ENCODE measurements at places on chromosomes 16 and 17.

GRCh38 chr17:897970-898619, 81.5 kb downstream of the NXN start:
- no peaks in the 10 kb centered on the region for H3K27me3 ChIP-seq
- H3K4me3 ChIP-seq, result no peak overlapping the region
- no peaks in the 10 kb centered on the region for H3K4me1 ChIP-seq
- H3K36me3 ChIP-seq, result no peaks in the 10 kb centered on the region
- peak overlapping the region; percentile 61 for H3K27ac ChIP-seq

DNA sequence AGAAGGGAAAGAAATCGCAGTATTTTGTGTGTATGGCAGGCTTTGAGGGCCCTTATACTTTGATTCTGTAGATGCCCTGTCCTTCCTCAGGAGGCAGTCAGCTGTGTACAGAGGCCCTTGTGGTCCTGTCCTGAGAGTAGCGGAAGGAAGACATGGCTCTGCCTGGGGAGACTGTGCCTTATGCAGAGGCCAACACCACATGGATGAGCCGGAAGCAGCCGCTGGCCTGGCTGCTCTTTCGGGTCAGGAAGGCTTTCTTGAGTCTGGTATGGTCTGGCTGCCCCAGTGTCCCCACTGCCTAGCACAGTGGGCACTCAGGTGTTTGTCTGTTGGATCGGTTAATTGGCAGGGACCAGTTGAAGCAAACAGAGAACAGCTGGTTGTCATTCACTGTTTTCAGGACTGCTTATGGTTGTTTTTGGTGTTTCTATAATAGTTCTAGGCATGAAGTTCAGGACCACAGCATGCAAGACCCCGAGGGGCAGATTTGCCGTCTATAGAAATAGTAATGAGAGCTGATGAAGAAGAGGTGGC, 12.4 kb downstream of the USP10 start:
- DNase-seq, result no peak
- no peak overlapping the region for H3K27ac ChIP-seq
- H3K27me3 ChIP-seq, result no peaks in the 10 kb centered on the region

DNA sequence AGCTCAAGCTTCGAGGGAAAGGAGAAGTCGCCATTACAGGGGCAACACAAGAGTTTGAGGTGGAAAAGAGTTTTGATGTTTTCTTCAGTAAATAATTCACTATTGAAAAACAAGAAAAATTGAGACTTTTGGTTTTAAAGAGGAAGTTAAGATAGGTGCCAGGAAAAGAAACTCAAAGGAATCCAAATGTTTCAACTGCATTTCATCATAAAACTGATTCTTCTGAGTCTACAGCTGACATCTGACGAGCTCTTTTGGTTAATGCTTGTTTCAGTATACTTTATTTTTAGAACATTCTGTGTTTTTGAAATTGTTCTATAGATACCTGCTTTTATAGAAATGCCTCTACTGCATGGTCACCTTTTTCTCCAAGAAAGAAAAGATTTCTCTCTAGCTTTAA, 54.0 kb downstream of the ERN1 start:
- H3K27me3 ChIP-seq, result no peaks in the 10 kb centered on the region
- peaks cover 32% of the 10 kb centered on the region for H3K36me3 ChIP-seq
- no peaks in the 10 kb centered on the region for H3K4me1 ChIP-seq
- H3K4me3 ChIP-seq, result no peak overlapping the region
- H3K27ac ChIP-seq, result no peak overlapping the region

DNA sequence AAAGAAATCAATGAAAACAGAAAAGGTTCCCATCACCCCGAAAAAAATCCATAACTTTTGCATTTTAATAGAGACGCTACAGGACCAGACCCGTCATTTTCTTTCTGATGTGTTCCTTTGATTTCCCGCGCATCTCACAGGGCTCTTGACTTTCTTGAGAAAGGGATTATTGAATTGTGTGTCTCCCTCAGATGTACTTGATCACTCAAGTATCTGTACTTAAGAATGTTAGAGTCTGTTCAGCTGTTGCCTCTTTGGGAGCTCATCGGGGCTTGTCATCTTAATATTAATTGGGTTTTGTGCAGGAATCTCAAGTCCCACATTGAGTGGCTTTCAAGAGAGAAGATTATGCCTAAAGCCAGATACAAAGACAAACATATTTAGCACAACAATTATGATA, 606.4 kb upstream of the SALL1 start:
- H3K36me3 ChIP-seq, result no peaks in the 10 kb centered on the region
- H3K4me1 ChIP-seq, result peaks cover 10% of the 10 kb centered on the region
- DNase-seq, result no peak
- no peak overlapping the region for H3K4me3 ChIP-seq

GRCh38 chr16:85960486-85961046, 61.6 kb downstream of the IRF8 start:
- no peak overlapping the region for H3K4me3 ChIP-seq
- H3K27me3 ChIP-seq, result peaks cover 3% of the 10 kb centered on the region
- no peak overlapping the region for H3K27ac ChIP-seq
- no peak for DNase-seq
- H3K36me3 ChIP-seq, result no peaks in the 10 kb centered on the region

- no peaks in the 10 kb centered on the region for H3K4me1 ChIP-seq
- H3K36me3 ChIP-seq, result no peaks in the 10 kb centered on the region
- DNase-seq, result peak; percentile 91
- H3K27me3 ChIP-seq, result no peaks in the 10 kb centered on the region
- peak overlapping the region; percentile 92 for H3K27ac ChIP-seq
Measured at GRCh38 chr16:56625943-56626654, 518 bp downstream of the MT1E start.

DNA sequence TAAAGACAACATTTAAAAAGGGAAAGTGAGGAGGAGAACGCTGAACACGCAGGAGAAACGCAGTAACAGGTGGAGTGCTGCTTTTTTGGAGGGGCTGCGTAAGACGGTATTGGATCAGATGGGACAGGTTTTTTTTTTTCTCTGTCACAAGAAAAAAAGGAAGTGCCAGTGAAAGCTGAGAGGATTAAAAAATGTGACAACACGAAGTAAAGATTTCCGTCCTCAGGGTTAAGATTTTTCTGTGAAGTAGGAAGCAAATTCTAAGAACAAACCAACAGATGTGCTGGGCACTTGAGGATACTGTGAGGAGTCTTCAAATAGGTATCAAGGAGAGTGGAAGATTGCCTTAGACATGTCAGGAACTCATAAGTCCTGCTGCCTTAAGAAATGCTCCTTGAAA, 5.8 kb upstream of the ABCA9 start:
- no peaks in the 10 kb centered on the region for H3K36me3 ChIP-seq
- H3K27ac ChIP-seq, result no peak overlapping the region
- no peak for DNase-seq
- no peak overlapping the region for H3K4me3 ChIP-seq

GRCh38 chr16:5446623-5447240, 349.1 kb upstream of the EEF2KMT start:
- H3K4me1 ChIP-seq, result no peaks in the 10 kb centered on the region
- H3K4me3 ChIP-seq, result no peak overlapping the region
- no peaks in the 10 kb centered on the region for H3K36me3 ChIP-seq
- DNase-seq, result no peak
- H3K27ac ChIP-seq, result no peak overlapping the region
- peaks cover 8% of the 10 kb centered on the region for H3K27me3 ChIP-seq

GRCh38 chr17:57566721-57567120, 178.4 kb downstream of the CCDC182 start:
- H3K4me3 ChIP-seq, result no peak overlapping the region
- no peaks in the 10 kb centered on the region for H3K27me3 ChIP-seq
- H3K4me1 ChIP-seq, result peaks cover 10% of the 10 kb centered on the region
- no peak for DNase-seq

- no peaks in the 10 kb centered on the region for H3K36me3 ChIP-seq
- no peaks in the 10 kb centered on the region for H3K4me1 ChIP-seq
- peak; percentile 67 for DNase-seq
- H3K27me3 ChIP-seq, result peaks cover 47% of the 10 kb centered on the region
- peak within 1 kb of the TSS; percentile 60 for H3K4me3 ChIP-seq
- H3K27ac ChIP-seq, result peak within 1 kb of the TSS; percentile 66
Measured at GRCh38 chr16:82626791-82627261, at the start of gene CDH13. TSS of gene CDH13 (plus strand) at chr16:82626969.

All from sigmoid colon (tissue), 7 donors.